ENCODE measurements at places on chromosomes 2 and 18.

DNA sequence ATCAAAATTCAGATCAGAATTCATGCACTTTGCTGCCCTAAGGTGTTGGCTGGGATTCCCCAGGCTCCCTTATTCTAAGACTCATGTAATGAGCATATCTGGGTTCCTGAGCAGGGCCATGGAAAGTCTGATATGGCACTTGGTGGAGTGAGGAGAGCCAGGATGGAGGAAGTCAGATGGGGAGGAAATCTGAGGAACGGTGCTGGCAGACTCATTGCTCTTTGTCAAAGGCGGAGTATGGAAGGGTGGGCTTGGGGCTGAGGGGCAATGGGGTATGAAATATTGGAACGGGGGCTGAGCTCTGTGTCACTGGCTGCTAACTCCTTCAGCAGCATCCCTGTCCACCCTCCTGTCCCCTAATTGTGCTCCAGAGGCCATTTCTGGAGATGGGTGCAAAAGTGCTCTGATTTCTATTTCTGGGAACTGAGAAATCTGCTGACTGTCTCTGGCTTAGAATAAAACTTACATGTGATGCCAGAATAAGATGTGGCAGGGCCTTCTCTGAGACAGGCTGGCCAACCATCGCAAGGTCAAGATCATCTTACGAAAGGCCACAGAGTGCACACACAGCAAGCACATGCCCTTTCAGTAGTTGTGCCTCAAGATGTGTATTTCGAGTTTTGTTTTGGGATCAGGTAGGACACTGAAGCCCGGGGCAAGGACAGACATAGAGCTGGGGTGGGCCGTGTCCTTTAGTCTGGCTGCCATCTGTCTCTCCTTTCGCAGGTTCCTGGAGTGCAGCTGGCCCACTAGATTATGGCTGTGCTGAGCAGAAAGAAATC lies 480.0 kb upstream of the HS6ST1 start:
- DNase-seq, result peak; percentile 5

- no peak for DNase-seq
These were observed 21.3 kb downstream of the LYPD6B start for GRCh38 chr2:149059822-149060221.

DNA sequence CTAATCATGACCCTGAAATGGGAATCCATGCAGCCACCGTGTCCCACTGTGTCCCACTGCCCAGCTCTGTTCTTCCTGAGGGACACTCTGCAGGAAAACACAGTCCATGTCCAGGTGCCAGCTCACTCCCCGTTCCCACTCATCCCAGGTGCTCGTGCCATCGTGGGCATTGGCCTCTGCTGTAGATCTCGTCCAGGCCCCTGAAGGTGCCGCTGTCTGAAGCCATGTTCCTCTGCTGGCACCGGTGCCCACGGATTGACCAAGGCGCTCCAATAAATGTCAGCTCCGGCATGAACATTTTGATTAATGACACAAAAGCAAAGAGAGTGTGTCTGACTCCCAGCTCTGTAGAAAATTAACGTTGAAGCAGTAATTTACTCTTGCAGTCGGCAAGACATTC lies 280.1 kb upstream of the SALL3 start:
- no peak for DNase-seq

DNA sequence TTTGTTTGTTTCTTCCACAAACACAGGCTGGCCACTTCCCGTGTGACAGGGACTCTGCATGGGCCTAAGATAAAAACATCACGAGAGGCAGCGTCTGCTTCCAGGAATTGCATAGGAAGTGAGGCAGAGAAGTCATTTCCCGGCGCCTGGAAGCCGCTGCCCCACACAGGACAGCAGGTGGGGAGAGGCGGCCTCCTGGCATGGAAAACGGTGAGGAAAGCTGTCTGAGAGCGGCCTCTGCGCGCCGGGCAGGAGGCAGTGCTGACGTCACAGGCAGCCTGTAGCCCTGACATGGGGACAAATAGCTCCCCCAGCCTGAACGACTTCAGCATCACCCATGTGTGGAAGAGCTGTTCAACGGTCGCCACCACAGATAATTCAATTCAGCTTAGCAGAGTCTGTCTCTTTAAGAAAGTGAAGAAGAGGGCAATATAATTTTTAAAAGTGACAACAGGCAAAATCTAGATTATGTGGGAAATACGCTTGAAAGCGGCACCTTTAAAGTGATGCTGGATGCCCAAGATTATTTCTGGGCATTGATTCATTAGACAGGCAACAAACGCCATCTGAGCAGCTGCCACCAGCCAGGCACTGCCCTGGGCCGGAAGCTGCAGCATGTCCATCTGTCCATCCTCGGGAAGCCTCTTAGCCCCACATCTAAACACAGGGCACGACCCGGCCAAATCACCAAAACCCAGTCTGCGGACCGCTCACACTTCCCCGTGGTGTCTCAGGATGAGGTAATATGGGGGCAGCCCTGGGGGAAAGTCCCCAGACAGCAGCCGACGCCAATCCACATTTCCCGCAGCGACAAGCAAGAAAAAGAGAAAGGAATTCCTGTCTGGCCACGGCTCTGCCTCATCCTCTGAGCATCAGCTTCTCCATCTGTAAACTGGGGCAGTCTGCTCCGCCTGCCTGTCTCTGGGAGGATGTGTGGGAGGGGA lies 138.9 kb downstream of the PXDN start:
- DNase-seq, result peak; percentile 19

- peak; percentile 32 for DNase-seq
These were observed 63.4 kb downstream of the BMP10 start for GRCh38 chr2:68807821-68808266.

GRCh38 chr18:3540805-3541548 lies 91.0 kb downstream of the TGIF1 start:
- DNase-seq, result no peak

GRCh38 chr2:120771111-120771780 lies 35.6 kb downstream of the GLI2 start:
- DNase-seq, result no peak

GRCh38 chr2:131425231-131425941 lies 50.5 kb upstream of the TUBA3D start:
- DNase-seq, result no peak

DNA sequence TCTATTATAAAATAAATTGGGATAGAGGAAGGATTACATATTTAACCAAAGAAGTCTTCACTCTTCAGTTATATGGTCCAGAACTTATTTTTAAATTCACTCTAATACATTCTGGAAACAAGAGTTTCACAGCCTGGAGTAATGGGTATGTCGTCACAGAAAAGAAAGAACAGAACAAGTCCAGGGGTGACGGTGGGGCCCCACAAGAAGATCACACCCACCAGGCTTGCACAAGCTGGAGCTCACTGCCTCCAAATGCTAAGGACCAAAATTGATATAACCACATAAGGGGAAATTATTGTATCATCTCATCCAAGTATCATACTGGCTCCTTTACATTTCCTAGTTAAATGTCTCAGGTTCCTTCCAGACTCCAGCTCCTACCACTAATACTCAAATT lies 11.3 kb downstream of the LRPPRC start:
- no peak for DNase-seq

- no peak for DNase-seq
These were observed 77.6 kb downstream of the EDAR start for GRCh38 chr2:108911401-108911800.

DNA sequence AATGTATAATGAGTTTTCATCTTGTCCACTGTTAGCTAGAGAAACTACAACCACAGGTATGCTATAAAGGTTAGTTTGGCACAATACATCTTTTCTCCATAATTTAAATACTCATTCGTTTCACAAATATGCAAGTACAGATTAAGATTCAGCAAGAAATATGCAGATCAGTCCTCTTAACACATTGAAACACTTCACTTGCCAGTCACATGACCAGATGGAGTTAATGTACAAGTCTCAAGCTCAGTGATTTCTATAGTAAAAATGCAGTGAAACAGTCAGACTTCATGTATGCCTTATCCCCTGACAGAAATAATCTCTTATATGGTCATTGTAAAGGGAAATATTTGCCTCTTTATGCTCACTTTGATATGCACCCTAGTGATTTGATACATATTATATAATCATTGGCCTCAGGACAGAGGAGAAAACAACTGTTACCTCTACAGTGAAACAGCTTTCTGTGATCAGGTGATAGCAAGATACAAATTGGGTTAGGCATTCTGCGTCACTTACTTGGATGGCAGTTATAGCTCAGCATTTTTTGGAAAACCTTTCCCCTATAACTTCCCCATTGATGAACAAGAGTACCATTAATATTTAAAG lies 104.6 kb downstream of the TCF4 start:
- DNase-seq, result no peak

- no peak for DNase-seq
These were observed 142.6 kb downstream of the HDAC4 start for GRCh38 chr2:239258248-239258647.

DNA sequence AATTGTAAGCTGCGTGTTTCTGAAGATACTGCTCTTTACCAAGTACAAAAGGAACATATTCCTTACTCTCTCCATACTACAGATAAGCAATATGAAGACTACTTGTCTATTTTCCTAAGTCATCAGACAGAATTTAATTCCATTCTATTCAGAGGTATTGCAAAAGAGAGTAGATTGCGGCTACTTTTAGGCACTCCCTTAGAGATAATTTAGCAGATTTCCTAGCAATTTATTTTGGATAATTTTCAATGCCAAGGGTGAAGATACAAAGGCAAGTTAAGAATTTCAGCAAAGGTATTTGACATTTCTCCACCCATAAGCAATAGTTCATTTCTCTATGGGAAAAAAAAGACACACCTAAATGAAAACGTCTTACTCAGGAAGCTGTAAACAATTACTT lies 161.1 kb downstream of the PDE1A start:
- DNase-seq, result no peak

GRCh38 chr2:198917926-198918720 lies 539.6 kb downstream of the SATB2 start:
- DNase-seq, result no peak

- DNase-seq, result no peak
These were observed 19.5 kb upstream of the DARS1 start for GRCh38 chr2:136004965-136005364.

DNA sequence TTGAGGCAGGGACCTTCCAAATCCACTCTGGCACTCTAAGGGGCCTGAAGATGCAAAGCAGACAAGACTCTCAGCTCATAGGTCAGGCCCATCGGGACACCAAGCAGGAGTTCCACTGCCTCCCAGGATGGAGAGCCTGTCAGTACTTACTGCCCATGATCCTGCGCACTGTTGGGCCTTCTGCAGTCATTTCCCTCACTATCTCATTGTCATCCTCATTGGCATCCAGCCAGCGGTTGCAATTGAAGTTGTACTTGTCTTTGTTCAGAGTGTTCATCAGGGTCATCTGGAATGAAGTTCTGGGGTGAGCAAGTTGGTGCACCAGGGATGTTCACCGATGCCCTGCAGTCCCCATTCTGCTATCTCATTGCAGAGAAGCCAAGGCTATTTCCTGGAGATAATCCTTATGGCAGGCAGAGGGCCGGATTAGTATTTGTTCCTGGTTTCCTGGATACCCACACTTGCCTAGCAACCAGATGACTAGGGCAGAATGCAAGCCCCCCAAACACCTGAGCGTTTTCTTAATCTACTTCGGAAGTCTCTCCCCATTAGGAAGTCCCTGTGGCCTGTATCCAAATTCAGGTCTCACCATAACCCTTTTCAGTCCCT lies 65.1 kb downstream of the LOXHD1 start:
- no peak for DNase-seq

GRCh38 chr2:200193331-200193730 lies 113.2 kb upstream of the SPATS2L start:
- no peak for DNase-seq
